ENCODE measurements at places on chromosomes 2 and 18.

GRCh38 chr2:28868611-28869010, 1.5 kb downstream of the TRMT61B start:
- DNase-seq: no peak

- DNase-seq: no peak
Observed at GRCh38 chr2:202337151-202337550, 39.0 kb upstream of the BMPR2 start.

DNA sequence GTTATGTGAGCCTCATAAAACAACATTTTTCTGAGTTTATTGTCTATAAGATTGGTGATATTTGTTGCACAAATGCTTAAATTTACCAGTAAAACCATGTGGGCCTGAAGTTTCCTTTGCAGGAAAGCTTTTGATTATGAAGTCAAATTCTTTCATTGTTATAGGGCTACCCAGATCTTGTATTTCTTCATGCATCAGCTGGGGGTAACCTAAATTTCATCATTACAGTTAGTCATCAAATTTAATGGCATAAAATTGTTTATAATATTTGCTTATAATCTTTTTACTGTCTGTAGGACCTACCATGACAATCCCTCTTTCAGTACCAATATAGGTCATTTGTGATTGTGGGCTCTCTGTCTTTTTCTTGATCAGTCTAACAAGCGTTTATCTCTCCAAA, 47.8 kb downstream of the SMAD2 start:
- no peak for DNase-seq

GRCh38 chr2:167944825-167945659, 302.4 kb downstream of the STK39 start:
- DNase-seq: no peak

GRCh38 chr2:147122944-147123343, 721.9 kb upstream of the ACVR2A start:
- no peak for DNase-seq

- no peak for DNase-seq
Observed at GRCh38 chr2:190462611-190463010, 54.5 kb downstream of the MFSD6 start.

DNA sequence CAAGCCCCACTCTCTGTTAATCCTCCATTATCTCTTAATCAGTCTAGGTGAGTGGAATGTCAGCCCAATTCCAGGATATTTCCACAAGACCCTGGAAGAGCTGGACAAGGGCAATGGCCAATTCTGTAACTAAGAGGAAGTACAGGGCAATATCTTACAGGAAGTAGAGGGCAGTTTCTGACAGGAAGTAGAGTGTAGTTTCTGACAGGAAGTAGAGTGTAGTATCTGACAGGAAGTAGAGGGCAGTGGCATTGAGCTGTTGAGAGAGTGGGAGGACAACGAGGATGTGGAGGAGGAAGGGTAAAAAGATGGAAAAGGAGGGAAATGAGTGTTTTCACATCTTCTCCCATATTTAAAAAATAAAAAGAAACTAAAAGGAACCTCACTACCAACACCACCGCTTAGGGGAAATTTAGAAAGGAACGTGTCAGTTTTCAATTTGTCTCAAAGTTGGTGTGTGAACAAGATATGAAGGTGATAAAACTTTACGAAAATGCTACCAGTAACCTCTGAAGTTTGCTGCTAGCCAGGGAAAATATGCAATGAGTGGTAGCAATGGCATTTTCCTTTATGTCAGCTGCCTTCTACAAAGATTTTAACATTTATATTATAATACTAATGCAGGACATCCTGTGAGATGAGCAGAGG, 430.9 kb upstream of the HNRNPA3 start:
- no peak for DNase-seq

DNA sequence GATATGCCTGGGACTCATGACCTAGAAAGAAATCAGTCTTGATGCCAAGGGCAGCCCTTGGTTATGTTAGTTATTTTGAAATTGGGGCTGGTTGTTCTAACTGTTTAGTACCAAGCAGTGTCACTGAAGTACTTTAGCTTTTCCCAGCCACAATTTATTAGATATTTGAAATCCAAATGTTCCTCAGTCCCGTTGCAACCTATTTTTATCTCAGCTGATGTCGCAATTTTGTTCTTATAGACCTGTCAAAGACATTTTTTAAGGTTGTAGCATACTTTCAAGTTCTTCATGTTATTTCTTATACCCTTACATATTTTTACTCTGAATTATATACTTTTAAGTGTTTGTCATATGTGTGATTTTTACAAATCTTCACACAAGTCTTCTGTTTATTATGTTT, 100.1 kb downstream of the LRP1B start:
- no peak for DNase-seq

- no peak for DNase-seq
Observed at GRCh38 chr2:128984081-128984480, 665.4 kb upstream of the HS6ST1 start.

- DNase-seq: no peak
Observed at GRCh38 chr2:133780099-133780996, 212.1 kb upstream of the NCKAP5 start.

DNA sequence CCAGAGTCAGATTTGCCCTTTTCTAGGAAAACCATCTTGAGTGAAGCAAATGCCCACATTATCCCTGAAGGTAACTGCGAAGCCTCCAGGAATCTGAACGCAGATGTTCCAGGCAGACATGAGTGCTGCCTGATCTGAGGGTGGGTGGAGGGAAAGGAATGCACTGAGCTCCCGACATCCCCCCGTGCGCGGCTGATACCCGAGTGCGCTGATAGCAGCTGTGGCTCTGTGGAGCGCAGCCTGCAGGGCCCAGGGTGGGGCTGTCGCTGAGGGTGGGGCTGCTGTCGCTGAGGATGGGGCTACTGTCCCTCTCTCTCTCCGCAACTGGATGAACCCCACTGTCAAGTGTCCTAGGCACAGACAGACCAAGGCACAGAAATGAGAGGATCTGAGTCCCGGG, 82.4 kb downstream of the GFPT1 start:
- no peak for DNase-seq

- DNase-seq: no peak
Observed at GRCh38 chr2:143132355-143132754, 3.1 kb downstream of the ARHGAP15 start.

- DNase-seq: no peak
Observed at GRCh38 chr2:201139836-201140604, 24.1 kb downstream of the CFLAR start.

DNA sequence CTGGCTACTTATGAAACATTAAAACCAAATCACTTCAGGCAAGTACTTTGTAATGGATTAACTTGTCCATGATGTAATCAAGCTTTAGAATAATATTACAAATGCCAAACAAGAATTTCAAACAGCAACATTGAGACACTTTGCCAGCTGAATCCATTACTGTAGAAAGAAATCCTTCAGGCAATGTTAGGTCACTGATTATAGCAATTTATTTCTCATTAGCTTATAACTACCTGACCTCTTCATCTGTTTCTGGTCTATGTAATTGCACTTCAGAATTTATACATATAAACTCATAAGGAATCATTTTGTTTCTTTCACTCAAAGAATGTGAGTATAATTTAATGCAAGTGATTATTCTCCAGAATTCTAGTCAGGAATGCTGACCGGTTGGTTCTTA, 692.6 kb upstream of the TMEFF2 start:
- DNase-seq: no peak

GRCh38 chr18:73986711-73987110, 160.9 kb downstream of the FBXO15 start:
- no peak for DNase-seq

- DNase-seq: no peak
Observed at GRCh38 chr18:45820106-45820745, 5.2 kb upstream of the SIGLEC15 start.

DNA sequence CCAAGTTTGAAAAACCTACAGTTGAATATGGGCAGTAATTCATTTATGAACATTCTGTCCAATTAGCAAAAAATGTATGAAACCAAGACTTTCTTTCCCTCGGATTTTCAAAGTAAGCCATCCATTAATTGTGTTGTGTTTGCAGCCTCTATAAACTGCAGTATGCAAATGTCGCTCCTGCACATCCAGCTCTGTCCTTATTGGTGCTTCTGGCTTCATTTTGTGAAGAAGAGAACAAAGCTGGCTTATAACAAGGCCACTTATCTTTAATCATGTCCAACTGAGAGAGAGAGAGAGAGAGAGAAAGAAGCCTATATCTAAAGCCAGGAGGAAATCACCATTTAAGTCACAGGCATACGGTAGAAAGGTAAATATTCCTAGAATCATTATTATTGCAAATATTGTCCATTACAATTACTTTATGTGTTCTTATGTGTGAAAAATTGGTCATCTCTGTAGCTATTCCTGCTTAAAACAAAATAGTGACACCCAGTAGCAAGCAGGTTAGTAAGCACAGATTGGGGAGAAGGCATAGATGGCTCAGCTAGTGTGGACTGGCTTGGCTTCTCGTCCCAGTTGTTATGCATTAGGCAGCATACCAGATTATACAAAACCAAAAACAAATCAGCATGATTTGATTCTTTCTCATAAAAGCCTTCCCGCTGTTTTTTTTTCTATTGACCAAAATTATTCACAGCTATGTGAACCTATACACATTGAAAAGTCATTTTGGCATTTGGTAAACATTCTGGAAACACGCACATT, 726.4 kb upstream of the SOX11 start:
- DNase-seq: no peak

- no peak for DNase-seq
Observed at GRCh38 chr2:204143216-204144014, 206.9 kb downstream of the ICOS start.

GRCh38 chr2:164080486-164080885, 344.7 kb upstream of the FIGN start:
- no peak for DNase-seq

DNA sequence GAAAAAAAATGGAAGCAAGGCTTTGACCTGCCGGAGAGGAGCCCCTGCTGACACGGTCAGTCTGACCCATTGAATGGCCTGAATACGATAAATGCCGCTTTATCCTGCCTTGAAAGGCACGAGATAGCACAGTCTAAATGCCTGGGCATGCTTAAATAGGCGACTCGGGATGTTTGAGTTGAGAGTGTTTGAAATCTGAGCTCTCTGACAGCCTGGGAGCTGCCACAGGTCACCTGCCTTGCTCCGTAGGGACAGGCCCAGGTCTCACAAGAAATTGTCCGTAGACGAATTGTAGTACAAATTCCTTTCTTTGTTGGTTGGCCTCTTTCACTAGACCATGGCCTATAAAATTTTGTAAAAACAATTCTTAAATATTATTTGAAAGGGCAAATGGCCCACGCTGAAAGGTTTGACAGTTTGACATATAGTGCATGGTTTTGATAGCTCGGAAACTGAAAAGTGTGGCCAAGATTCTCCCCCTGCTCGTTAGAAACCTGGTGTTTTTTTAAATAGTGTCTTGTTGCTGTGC, 72.8 kb downstream of the MEIS1 start:
- no peak for DNase-seq

- no peak for DNase-seq
Observed at GRCh38 chr2:108268001-108268400, 20.7 kb upstream of the SULT1C2 start.

GRCh38 chr2:10245661-10246060, 57.0 kb upstream of the HPCAL1 start:
- DNase-seq: no peak

- no peak for DNase-seq
Observed at GRCh38 chr2:23545396-23545795, 160.4 kb downstream of the KLHL29 start.

DNA sequence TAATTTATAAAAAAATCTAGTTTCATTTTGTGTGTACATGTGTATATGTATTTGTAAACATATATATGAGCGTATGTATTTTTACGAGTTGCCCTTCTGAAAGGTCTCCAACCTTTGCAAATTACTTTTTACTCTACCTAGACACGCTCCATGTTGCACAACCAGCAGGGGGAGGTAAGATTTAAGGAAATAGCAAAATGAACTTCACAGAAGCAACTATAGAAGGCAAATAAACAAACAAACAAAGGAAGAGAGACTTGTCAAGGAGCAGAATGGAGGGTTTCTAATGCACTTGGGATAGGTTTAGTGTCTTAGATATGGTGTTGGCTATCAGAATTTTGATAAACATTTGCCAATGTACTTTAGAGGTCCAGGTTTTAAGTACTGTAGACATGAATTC, 820.5 kb upstream of the POU3F3 start:
- no peak for DNase-seq

DNA sequence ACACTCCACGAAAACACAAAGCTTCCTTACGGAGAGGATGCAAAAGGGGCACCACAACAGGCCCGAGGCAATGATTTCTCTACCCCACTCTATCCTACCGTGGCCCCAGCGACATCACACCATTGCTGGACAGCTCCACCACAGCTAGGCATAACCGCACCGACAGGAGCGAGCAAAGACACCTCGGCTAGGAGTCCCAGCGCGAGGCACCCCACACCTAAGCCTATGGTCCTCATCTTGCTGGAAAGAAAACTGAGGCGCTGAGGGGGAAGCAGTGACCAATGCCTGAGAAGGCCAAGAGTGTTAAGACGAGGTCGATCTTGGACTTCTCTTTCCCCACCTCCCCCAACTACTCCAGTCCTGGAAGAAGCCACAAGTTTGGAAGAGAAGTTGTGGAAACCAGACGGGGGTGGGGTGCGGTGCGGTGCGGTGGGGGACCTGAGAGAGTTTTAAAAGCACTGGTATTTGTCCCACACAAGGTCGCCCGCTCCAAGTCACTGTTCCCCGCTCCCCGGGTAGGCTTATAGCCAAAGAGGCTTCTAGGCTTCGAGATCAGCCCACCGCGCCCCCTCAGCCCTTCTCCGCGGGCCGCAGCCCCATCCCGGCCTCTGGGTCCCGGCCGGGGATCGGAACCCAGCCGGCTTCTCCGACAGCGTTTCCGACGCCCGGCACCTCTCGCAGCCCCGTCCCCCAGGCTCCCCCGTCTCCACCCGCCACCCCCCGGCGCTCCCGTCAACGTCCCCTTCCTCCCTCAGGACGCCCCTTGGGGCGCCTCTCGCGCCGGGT, 766 bp downstream of the PDE6D start:
- DNase-seq: no peak

GRCh38 chr18:54607213-54608027, 16.4 kb downstream of the DYNAP start:
- no peak for DNase-seq

- no peak for DNase-seq
Observed at GRCh38 chr2:198595721-198596120, 791.3 kb downstream of the PLCL1 start.

DNA sequence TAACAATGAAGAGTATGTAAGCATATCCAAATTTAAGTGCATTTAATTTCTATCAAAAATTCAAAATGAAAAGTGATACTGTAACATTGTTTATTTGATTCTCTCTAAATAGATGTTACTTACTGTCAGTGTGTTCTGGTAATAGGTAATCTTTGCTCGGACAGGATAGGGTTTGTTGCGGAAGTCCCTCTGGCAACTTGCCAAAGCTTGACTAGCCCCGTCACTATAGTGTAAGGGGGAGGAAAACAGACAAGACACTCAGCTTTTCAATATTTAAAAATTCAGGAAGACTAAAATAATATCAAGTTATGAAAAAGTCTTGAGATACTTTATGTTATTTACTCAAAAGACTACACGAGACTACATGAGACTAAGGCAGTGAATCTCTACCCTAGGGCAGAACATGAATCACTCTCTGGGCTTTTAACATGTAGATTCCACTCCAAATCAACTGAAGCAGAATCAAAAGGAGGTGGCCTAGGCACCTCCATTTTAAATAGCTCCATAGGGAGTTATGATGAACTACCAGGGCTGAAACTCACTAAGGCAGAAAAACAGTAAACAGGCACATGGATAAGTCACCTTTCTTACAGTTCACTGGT, 5.9 kb downstream of the LMAN1 start:
- no peak for DNase-seq

Data from stimulated activated CD8-positive, alpha-beta memory T cell treated with anti-CD3 and anti-CD28 coated beads, Interleukin-4, amount 100 ng/mL, for 1 hour (primary cell).